ENCODE measurements at places on chromosomes 13 and 19. TPM values are rescaled to one million over a fixed set of nuclear protein-coding genes. Genes with fewer than 3 reads are reported as not detected.

Gene DACH1
- not detected for total RNA-seq

Gene OSCAR
- 0.64 TPM for total RNA-seq

GRCh38 chr19:6564393-6564792 lies 26.6 kb downstream of the CD70 start:
- H3K27ac ChIP-seq, result no peak overlapping the region
- no peak overlapping the region for H3K4me3 ChIP-seq
- no peaks in the 10 kb centered on the region for H3K4me1 ChIP-seq
- DNase-seq, result no peak

Gene SIGLEC5
- not detected for total RNA-seq

DNA sequence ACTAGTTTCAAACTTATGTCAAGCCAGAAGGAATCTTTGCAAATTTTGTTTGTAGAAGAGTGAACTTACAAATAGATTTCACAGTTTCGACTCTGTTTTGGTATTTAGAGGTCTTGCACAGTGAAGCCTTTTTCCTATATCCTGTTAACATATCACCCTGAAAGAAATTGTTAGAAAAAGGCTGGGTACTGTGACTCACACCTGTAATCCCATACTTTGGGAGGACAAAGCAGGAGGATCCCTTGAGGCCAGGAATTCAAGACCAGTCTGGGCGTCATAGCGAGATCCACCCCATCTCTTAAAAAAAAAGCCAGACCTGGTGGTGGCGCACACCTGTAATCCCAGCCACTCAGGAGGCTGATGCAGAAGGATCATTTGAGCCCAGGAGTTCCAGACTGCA lies 224.0 kb downstream of the GGACT start:
- no peak for DNase-seq
- H3K27ac ChIP-seq, result no peak overlapping the region
- H3K27me3 ChIP-seq, result no peaks in the 10 kb centered on the region
- no peaks in the 10 kb centered on the region for H3K4me1 ChIP-seq

Gene USPL1
- 30.4 TPM for total RNA-seq

- H3K27me3 ChIP-seq, result no peaks in the 10 kb centered on the region
- no peak overlapping the region for H3K4me3 ChIP-seq
Observed at GRCh38 chr13:91586609-91587008, 188.2 kb downstream of the GPC5 start.

DNA sequence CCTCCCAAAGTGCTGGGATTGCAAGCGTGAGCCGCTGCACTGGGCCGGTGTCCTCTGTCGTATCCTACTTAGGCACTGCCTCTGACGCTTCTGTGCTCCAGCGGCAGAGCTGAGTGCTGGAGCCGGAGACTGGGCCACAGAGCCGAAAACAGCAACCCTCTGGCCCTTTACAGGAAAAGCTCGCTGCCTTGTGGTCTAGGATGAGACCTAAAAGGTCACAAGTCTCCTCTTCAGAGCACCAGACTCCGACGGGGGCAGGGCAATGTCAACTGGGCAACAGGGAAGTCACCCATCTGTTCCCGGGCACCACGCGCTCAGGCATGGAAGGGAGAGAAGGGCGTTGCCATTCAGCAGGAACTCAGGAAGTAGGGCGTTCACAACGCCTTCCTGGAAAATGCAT lies 91.7 kb downstream of the GADD45B start:
- H3K4me1 ChIP-seq, result peaks cover 10% of the 10 kb centered on the region
- H3K4me3 ChIP-seq, result no peak overlapping the region
